Left ventricle myocardium inferior (tissue), 1 donor: ENCODE measurements at places on chromosomes 16 and 17. TPM values are rescaled to one million over a fixed set of nuclear protein-coding genes. Genes with fewer than 3 reads are reported as not detected.

- DNase-seq = no peak
- H3K4me1 ChIP-seq = peaks cover 85% of the 10 kb centered on the region
- H3K36me3 ChIP-seq = no peaks in the 10 kb centered on the region
- H3K27me3 ChIP-seq = no peaks in the 10 kb centered on the region
- peak overlapping the region; percentile 88 for H3K27ac ChIP-seq
These were observed 2.7 kb downstream of the MPRIP start for GRCh38 chr17:17044846-17045561.

- H3K36me3 ChIP-seq = no peaks in the 10 kb centered on the region
- no peak overlapping the region for H3K4me3 ChIP-seq
- no peaks in the 10 kb centered on the region for H3K27me3 ChIP-seq
These were observed 35.4 kb upstream of the RNF43 start for GRCh38 chr17:58452738-58453137.

DNA sequence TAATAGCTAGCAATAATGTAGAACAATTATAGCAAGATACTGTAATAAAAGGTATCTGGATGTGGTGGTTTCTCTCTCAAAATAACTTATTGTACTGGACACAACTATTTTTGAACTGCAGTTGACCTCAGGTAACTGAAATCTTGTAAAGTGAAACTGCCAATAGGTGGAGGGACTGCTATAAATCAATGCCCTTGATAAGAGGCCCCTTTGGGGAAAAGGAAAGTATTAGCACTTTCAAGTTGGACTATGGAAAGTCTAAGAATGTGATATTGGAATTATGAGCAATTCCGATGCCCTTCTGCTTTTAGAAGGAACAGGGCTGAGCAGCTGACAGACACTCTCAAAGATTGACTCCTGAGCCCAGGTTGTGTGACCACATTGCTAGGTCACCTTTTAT, 44.5 kb upstream of the ARHGAP44 start:
- H3K27me3 ChIP-seq = no peaks in the 10 kb centered on the region
- no peak overlapping the region for H3K4me3 ChIP-seq
- peaks cover 22% of the 10 kb centered on the region for H3K36me3 ChIP-seq
- peaks cover 31% of the 10 kb centered on the region for H3K4me1 ChIP-seq
- no peak for DNase-seq

- peaks cover 71% of the 10 kb centered on the region for H3K27me3 ChIP-seq
- peak overlapping the region; percentile 67 for H3K27ac ChIP-seq
- H3K36me3 ChIP-seq = no peaks in the 10 kb centered on the region
- DNase-seq = no peak
- H3K4me1 ChIP-seq = peaks cover 78% of the 10 kb centered on the region
These were observed 1.7 kb downstream of the YBX2 start for GRCh38 chr17:7292729-7293128.

DNA sequence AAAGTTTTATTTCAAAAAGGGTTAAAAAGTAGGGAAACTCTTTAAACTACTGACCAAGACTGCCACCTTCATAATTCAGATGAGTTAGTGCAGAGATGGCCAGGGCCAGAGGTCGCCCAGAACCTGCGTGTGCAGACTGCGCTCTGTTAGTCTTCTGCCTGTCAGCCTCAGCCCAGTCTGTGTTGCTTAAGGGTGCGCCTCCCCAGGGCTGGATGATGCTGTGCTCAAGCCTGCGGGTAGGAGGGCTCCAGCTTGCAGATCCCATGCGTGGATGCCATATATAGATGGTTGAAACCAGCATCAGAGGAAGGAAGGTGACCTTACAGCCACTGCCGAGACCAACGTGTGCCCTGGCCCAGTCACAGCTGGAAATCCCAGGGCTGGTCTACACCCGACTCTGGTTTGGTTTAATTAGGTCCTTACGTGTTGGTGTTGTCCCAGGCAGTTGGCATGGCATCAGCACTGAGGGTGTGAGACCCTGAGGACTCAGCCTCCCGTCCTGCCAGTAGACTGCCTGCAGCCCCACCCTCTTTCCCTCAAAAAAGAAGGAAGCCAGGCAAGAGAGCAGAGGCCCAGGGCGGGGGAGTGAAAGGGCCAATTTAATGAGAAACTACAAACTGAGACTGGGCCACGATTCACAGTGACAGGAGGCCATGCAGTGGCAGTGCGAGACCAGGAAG, 27.7 kb downstream of the CDIP1 start:
- peak overlapping the region; percentile 81 for H3K27ac ChIP-seq
- no peak for DNase-seq
- no peaks in the 10 kb centered on the region for H3K27me3 ChIP-seq

GRCh38 chr17:49000943-49001342, 3.8 kb downstream of the IGF2BP1 start:
- no peak overlapping the region for H3K4me3 ChIP-seq
- H3K27ac ChIP-seq = no peak overlapping the region
- no peaks in the 10 kb centered on the region for H3K36me3 ChIP-seq
- H3K4me1 ChIP-seq = peaks cover 29% of the 10 kb centered on the region
- peaks cover 100% of the 10 kb centered on the region for H3K27me3 ChIP-seq

- H3K4me3 ChIP-seq = peak overlapping the region; percentile 99
- peak overlapping the region; percentile 92 for H3K27ac ChIP-seq
- no peak for DNase-seq
- H3K36me3 ChIP-seq = no peaks in the 10 kb centered on the region
- peaks cover 51% of the 10 kb centered on the region for H3K4me1 ChIP-seq
- H3K27me3 ChIP-seq = no peaks in the 10 kb centered on the region
These were observed 932 bp downstream of the ZNF267 start for GRCh38 chr16:31874366-31875111.

DNA sequence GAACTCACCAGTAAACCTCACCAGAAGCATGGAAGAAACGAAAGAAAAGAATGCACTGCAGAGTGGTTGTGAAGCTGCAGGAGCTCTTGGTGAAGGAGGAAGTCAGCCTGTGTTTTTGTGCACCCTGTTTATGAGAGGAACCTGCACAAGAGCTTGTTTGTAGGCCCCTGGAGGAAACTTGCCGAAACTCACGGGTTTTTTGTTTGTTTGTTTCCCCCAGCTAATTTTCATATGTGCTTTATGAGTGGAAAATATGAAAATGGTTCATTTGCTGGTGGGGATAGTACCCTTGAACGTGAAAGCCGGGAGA, 222.7 kb downstream of the C16orf95 start:
- no peak overlapping the region for H3K27ac ChIP-seq
- H3K36me3 ChIP-seq = no peaks in the 10 kb centered on the region
- no peak overlapping the region for H3K4me3 ChIP-seq
- peaks cover 82% of the 10 kb centered on the region for H3K27me3 ChIP-seq
- no peaks in the 10 kb centered on the region for H3K4me1 ChIP-seq

DNA sequence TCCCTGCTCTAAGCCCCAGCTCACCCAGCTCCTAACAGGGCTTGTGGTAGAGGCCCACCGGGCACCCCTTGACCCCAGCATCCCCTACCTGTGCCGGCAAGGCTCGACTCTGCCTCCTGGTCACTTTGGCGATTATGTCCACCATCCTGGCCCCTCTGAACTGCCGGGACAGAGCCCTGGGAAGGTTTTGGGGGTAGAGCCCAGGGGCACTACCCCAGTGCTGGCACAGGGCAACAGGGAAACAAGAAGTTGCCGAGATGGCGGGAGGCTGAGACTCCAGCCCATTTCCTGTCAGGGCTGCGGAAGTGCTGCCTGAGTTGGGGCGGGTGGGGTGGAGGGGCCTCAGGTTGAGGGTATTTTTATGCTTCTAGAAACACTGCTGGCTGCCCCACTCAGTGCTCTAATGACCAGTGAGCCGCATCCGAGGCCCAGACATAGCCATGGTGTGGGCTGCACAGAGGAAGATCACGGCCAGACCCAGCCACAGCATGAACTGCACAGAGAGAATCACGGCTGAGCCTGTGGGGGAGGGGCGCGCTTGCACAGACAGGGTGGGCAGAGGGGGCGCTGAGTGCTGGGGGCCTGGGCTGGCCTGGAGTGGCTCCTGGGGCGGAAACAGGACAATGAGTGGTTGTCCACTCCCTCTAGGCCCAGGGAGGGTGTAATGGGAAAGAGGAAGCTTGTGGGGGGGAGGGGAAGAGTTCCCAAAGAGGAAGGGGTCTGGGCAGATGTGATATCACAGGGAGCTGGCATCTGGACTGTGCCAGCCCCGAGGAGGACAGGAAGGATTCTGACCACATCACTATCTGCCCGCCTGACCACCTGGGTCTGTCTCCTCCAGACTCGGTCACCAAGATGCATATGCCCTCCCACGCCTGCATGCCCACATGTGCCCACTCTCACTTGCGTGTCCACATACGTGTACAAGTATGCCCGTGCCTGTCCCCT, 22.3 kb downstream of the ARHGAP27 start:
- peaks cover 8% of the 10 kb centered on the region for H3K36me3 ChIP-seq
- H3K27me3 ChIP-seq = no peaks in the 10 kb centered on the region
- no peak for DNase-seq
- peaks cover 89% of the 10 kb centered on the region for H3K4me1 ChIP-seq
- peak overlapping the region; percentile 51 for H3K4me3 ChIP-seq
- H3K27ac ChIP-seq = peak overlapping the region; percentile 74

DNA sequence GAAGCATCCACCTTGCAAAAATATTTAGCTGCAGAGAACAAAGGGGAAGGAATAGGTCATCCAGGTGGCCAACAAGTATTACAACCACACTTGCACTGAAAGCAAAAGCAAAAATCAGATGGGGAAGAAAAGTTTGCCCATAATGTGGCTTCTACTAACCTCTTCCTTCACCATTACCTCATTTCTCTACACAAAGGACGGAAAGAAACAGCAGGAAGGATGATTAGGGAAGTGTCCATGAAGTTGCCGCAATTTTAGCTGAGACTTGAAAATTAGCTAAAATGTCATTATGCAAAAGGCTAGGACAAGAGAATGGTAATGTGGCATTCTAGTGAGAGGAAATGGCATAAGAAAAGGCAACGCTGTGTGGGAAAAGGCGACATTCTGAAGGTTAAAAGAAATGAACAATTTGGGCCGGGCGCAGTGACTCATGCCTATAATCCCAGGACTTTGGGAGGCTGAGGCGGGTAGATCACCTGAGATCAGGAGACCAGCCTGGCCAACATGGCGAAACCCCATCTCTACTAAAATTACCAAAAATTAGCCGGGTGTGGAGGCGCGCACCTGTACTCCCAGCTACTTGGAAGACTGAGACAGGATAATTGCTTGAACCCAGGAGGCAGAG, 13.7 kb downstream of the KANSL1 start:
- peaks cover 97% of the 10 kb centered on the region for H3K4me1 ChIP-seq
- no peak for DNase-seq
- H3K27me3 ChIP-seq = no peaks in the 10 kb centered on the region
- no peaks in the 10 kb centered on the region for H3K36me3 ChIP-seq

GRCh38 chr17:81578038-81578441, 25.9 kb upstream of the FAAP100 start:
- peaks cover 48% of the 10 kb centered on the region for H3K4me1 ChIP-seq
- peaks cover 70% of the 10 kb centered on the region for H3K36me3 ChIP-seq
- H3K4me3 ChIP-seq = no peak overlapping the region
- no peak for DNase-seq

DNA sequence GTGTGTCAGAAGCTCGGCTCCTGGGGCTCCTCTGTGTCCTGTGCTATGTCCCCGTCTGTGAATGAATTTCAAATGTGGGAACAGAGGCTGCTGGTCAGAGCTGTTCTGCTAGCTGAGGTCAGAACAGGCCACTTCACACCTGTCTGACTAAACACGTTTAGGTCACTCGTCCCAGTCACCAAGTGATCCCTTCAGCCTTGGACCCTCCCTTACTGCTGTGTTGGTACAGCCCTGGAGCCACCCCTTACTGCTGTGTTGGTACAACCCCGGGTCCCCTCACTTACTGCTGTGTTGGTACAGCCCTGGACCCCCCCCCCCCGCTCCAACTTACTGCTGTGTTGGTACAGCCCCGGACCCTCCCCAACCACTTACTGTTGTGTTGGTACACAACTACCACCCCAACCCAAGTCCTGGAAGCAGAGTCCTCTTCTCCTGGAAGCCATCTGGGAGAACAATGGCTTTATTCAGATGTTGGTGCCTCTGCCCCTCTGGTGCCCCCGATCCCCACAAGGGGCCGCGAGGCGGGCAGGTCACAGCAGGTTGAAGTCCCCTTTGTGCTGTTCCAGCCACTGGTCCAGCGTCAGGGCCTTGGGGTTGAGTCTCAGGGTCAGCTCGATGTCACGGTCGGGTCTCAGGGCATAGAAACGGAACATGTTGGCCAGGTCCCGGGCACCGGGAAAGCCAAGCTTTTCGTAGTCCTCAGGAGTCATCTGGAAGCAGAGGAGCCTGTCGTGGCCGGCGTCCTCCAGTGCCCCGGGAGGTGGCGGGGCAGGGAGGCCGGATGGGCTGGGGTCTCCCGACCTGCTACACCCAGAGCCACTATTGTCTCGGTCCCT, 13.0 kb downstream of the NMRAL1 start:
- DNase-seq = no peak
- peaks cover 31% of the 10 kb centered on the region for H3K36me3 ChIP-seq
- H3K4me3 ChIP-seq = no peak overlapping the region

DNA sequence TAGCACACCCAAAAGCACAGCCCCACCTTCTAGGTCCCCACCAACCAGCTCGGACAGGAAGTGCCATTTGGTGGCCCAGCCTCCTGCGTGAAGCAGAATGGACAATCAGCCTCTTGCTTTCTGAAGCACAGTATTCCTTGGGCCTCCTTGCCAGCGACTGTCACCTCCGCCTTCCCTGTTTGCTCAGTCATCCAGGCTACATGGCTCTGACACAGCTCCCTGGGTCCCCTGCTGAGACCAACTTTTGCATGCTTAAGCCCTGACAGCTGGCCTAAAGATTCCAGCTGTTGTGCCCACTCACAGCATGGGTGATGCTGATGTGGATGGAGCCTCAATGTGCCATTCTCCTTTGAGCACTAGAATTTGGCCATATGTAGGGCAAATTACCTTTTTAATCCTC, 4.5 kb upstream of the CACNG5 start:
- peaks cover 85% of the 10 kb centered on the region for H3K27me3 ChIP-seq
- no peak overlapping the region for H3K27ac ChIP-seq

DNA sequence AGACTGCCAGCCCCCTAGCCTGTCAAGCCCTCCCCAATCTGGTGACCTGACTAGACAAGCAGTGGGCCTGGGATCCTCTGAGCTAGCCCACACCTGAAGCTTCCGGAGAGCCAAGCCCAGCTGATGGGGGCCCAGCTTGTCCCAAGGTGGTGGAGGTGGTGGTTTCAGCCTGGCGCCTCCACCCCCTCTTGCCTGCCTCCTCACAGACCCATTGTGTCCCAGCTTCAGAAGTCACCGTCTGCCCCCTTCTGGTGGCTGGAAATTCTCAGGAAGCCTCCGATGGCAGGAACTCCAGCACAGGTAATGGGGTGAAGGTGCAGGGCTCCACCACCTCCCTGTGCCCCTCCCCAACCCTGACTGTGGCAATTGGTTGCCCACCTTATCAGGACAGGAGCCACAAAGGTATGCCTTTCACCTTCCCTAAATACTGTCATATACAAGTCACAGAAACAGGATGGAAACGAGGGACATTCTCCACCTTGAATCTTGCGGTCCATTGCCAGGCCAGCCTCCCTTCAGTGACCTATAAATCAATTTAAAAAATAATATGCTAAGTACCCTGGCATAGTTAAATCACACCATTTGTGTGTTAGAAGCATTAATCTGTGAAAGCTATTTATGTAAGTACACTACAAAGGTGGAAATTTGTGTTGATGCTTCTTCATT, 66.0 kb upstream of the ZNF423 start:
- peak; percentile 44 for DNase-seq
- no peaks in the 10 kb centered on the region for H3K36me3 ChIP-seq
- peaks cover 46% of the 10 kb centered on the region for H3K27me3 ChIP-seq
- H3K27ac ChIP-seq = no peak overlapping the region

- H3K27me3 ChIP-seq = no peaks in the 10 kb centered on the region
- peak overlapping the region; percentile 7 for H3K27ac ChIP-seq
- DNase-seq = no peak
- no peak overlapping the region for H3K4me3 ChIP-seq
- H3K4me1 ChIP-seq = no peaks in the 10 kb centered on the region
These were observed 44.8 kb upstream of the CLEC18B start for GRCh38 chr16:74465851-74466685.

The ASPA gene
- total RNA-seq = 2.8 TPM

The CCT6B gene
- total RNA-seq = 2.6 TPM

The HSPB9 gene
- total RNA-seq = not detected

The DLX3 gene
- not detected for total RNA-seq

The PHOSPHO1 gene
- 0.52 TPM for total RNA-seq

The HBM gene
- total RNA-seq = not detected

The MFSD6L gene
- total RNA-seq = not detected

The CCDC200 gene
- not detected for total RNA-seq

The C16orf46 gene
- 0.88 TPM for total RNA-seq

The SLC35G6 gene
- total RNA-seq = not detected
